ENCODE measurements at places on chromosomes 3 and 15. TPM values are rescaled to one million over a fixed set of nuclear protein-coding genes. Genes with fewer than 3 reads are reported as not detected.

The TMC3 gene
- not detected for total RNA-seq

The DGKG gene
- total RNA-seq, result 2.6 TPM

The PSTPIP1 gene
- total RNA-seq, result 2.1 TPM

The CD80 gene
- total RNA-seq, result 1.0 TPM

The PLA1A gene
- not detected for total RNA-seq

The NEO1 gene
- 31.3 TPM for total RNA-seq

The P2RY1 gene
- 5.2 TPM for total RNA-seq

The GABRR3 gene
- not detected for total RNA-seq

Data from skeletal muscle tissue (tissue), 5 donors.